ENCODE measurements at places on chromosomes 4 and X. TPM values are rescaled to one million over a fixed set of nuclear protein-coding genes. Genes with fewer than 3 reads are reported as not detected.

The UPF3B gene
- 2.4 TPM for total RNA-seq

The TCEAL7 gene
- 1.9 TPM for total RNA-seq

DNA sequence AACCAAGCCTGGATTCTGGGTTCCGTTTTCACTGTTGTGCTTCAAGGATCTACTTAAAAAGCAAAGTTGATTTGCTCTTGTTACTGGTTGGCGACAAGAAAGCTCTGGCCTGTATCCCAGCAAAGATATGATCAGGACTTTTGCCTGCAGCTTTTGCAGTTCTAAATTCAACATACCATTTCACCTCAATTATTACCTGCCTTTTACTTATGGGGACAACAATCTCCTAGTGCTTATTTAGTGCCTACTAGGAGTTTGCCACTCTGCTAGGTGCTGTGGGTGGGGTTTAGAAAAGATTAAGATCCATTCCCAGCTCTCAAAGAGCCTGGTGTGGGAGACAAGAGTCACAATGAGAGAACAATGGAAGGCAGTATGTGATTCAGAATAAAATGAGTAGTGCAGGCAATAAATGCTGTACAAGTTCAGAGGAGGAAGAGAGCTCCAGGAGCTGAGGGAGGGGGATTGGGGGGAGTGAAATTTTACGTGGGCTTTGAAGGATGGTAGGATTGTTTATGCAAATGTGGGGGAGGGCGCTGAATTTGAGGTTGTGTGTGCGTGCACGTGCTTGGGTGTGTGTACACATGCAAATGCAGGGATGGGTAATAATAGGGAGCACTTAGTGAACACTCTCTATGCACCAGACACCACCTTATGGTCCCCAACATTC lies 5.0 kb upstream of the TMEM164 start:
- no peak for DNase-seq

GRCh38 chr4:166044871-166045270 lies 171.8 kb downstream of the TLL1 start:
- DNase-seq = no peak

The CA5B gene
- 3.5 TPM for total RNA-seq
